ENCODE measurements at places on chromosomes 11 and 22. TPM values are rescaled to one million over a fixed set of nuclear protein-coding genes. Genes with fewer than 3 reads are reported as not detected.

GRCh38 chr22:44192098-44192815, 11.5 kb downstream of the PARVG start:
- DNase-seq, result no peak

- no peak for DNase-seq
These were observed 8.8 kb downstream of the POU2F3 start for GRCh38 chr11:120248551-120249278.

- DNase-seq, result no peak
These were observed 24.7 kb downstream of the PPME1 start for GRCh38 chr11:74195828-74196227.

GRCh38 chr11:13765886-13766285, 97.4 kb downstream of the FAR1 start:
- no peak for DNase-seq

- DNase-seq, result no peak
These were observed 216.4 kb downstream of the GRM5 start for GRCh38 chr11:88849368-88849767.

GRCh38 chr11:120510406-120511115, 987 bp upstream of the GRIK4 start:
- no peak for DNase-seq

DNA sequence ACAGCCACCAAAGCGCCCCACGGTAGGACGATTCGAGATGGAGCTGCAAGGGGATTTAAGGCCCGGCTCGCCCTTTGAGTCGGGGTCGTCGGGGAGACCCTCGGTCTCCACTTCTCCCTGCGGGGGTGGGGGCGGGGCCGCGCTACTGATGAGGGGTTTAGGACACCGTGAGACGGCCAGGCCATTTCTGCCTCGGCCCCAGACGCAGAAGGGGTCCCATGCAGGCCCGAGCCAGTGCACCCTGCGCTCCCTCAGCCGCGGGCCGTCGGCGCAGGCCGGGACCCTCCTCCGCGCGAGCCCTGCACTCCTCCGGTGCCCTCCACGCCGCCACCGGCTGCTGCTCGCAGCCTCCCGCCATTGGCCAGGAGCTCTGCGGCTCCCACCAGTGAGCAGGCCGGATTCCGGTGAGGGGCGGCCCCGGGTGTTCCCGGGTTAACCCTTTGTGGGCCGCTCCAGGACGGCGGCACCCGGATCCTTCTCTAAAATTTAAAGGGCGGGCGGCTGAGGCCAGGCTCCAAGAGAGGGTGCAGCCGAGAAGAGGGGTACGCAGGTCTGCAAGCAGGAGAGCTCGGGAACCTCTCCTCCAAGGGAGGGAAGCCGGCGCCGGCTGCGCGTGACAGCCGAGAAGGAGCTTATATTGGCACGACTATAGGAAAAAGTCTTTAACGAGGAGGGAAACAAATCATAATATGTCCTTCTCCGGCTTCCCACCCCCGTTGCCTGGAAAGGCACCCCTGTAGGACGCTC, 18.0 kb downstream of the CREB3L1 start:
- peak; percentile 87 for DNase-seq

DNA sequence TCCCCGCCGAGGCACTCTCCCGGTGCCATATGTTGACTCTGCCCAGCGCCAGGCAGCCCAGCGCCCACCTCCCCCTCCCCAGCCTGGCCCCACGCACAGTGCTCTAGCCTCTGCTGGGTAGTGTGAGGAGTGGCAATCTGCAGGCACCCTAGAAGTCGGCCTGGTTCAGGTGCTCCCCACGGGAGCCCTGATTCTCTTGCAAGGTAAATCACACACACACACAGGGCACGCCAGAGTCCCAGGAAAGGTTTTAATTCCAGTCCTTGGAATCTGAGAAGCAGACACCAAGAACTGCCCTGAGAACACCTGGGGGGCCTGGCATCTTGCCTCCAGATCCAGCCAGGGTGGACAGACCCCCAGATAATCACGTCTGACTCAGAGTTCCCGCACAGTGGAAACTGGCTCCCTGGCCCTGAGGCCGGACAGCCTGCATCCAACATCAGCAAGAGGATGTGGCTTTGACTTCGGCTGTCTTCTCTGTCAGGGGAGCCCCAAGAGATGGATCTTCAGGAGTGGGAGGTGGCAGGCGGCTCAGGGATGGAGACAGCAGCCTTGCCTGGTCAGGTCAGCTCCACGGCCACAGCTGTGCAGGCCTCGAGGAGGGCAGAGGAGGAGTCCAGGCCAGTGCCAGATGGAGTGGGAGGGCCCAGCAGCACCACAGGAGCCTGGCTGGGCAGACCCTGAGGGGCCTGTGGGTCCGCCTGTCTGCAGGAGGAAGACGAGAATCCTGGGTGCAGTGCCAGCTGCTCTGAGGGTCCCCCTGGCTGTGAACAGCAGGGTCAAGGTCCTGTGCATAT, 1.1 kb upstream of the RIN1 start:
- DNase-seq, result no peak

DNA sequence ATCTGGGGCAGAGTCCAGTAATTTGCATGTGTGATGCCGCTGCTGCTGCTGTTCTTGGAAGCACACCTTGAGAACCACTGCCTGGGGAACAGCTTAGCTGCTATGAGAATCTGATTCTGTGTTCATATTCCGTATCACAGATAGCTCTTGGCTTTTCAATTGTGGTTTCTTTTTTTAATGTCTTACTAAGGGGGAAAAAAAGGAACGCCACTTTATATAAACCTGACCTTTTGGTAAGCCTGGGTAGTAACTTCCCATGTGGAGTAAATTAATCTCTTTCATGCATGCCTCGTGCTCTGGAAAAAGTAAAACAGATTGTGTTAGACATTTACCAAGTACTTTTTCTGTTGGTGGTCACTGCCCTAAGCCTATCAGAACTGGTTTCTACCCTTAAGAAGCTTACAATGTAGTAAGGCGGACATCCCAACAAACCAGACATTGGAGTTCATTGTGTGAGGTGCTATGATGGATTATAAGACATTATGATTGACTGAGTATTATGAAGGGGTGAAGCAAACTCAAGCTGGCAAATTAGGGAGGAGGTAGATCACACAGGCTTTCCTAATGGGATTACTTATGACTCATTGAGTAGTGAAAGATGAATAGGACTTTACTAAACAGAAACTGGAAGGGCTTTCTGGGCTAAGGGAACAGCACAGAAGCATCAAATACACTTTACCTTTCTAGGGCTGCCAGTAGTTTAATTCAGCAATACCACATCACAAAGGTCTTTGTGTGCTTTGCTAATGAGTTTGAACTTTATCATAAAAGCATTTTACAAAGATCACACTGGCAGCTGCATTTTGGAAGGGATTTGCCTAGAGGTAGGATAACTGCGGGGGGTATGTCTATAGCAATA, 64.7 kb downstream of the MAML2 start:
- no peak for DNase-seq

DNA sequence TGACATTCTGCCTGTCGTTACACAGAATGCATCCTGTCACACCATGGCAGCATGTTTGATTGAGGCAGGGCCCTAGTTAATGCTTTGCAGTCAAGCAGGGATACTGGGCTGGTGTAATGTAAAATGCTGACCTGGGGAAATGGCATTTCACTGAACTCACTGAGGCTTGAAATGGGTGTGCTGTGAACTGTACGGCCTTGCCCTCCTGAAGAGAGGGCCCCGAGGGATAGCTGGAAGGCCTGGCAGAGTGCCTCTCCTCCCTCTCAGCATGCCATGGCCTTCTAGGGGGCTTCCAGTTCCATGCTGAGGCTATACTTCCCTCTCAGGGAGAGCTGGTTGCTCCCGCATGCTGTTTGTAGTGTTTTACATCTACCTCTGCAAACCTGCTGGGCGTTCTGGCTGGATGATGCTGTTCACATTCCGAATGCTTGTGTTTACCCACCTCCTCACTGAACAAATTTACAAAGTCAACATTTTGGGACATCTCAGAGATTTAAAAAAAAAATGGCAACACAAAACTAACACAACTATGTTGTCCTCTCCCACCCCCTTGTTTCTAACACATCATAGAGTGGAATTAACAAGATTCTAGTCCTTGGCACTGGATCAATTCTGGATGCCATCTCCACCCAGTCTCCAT, 416.7 kb upstream of the CADM1 start:
- DNase-seq, result no peak

- peak; percentile 52 for DNase-seq
These were observed 32.7 kb downstream of the FLI1 start for GRCh38 chr11:128726458-128727139.

DNA sequence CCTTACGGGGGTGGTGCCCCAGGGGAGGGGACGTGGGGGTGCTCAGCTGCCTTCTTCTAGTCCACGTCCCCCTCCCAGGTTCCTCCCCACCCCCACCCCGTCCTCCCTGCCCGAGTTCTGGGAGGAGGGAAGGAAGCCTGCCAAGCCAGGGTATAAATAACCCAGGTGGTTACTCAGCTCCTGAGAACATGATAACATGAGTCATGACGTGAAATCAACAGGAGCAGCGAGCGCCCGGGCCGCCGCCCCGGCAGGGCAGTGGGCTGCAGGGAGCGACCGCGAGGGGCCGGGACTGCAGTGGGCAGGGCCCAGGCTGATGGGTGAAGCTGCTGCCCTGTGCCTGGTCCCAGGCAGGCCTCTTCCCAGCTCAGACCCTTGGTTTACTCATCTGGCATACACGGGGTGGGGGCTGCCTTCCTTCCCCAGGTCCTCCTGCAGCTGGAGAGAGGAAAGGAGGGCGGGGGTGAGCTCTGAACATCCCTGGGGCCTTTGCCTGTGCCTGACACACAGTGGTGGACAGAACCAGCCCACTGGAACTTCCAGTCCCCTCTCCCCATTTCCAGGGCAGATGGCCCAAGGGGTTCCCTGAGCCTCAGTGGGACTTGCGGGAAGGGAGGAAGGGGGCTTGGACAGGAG, 8.8 kb upstream of the PDGFB start:
- peak; percentile 79 for DNase-seq

DNA sequence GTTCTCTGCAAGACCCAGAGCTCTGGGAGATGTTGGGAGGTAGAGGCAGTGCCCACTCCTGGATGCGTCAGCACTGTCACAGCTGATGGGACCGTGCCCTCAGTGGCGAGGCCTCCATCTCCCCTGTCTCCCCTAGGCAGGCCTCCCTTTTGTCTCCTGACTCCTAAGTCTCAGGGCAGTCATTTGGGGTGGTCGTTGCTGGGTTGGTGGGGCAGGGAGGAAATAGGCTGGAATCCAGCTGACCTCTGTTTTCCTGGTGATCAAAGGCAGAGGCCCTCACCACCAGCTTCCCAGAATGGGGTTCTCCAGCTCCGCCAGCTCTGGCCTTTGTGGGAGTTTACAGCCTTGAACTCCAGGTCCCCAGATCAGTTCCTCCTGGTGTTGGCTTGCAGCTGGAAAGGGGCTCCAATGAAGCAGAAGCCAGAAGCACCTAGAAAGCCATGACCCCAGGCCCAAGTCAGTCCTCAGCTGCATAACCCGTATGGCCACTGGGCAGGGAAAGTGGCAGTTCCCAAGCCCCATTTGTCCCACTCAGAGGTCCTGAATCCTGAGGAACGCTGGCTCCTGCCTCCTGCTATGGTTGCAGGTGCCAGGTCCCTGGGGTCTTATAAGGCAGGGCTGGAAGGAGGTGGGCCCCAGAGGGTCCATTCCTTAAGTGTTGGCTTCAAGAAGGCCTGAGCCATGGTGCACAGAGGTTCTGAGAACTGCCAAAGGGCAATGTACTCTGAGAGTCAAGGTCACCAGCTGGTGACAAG, 7.3 kb upstream of the FXYD2 start:
- DNase-seq, result peak; percentile 20

DNA sequence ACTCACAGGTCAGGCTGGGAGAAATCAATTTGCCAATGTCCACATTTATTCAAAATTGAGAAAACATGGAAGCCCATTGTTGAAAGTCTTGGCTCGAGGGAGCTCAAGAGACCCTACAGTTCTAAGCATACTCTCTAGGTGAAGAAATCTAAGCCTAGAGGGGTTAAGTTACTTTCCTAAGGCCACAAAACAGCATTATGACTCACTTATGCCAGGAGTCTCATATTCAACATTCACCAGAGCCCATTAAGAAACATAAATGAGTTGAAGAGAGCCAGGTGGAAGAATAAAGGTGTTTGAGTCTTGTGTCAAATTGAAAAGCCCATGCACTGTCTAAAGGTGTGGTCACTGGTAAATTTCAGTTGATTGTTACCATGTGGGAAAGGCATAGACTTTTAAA, 108.1 kb downstream of the INSC start:
- DNase-seq, result no peak

DNA sequence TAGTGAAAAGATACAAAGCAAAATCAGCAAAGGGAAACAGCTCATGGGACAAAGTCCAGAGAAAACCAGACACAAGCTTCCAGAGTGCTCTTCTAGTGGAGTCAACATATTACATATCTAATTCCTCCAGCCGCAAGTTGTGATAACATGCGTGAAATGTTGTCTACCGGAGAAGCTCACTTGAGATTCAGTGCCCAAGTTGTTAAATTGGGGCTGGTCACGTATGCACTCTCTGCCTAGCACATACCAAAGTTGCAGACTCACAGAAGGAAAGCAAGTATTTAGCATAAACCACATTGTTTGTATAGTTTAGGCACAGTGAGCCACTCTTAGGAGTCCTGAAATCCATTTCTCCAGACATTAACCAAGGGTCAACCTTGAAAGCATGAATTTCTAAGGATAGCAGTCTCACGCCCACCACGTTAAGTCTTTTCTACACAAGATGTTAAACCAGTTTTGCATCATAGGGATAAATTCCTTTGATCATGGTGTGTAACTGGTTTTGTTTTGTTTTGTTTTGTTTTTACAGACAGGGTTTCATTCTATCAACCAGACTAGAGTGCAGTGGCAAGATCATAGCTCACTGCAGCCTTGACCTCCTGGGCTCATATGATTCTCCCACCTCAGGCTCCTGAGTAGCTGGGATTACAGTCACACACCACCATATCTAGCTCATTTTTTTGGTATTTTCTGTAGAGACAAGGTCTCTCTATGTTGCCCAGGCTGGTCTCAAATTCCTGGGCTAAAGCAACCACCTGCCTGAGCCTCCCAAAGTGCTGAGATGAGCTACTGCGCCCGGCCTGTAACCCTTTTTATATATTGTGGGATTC, 39.5 kb upstream of the EP300 start:
- no peak for DNase-seq

- DNase-seq, result no peak
These were observed 27.8 kb downstream of the FCHSD2 start for GRCh38 chr11:73114110-73114834.

DNA sequence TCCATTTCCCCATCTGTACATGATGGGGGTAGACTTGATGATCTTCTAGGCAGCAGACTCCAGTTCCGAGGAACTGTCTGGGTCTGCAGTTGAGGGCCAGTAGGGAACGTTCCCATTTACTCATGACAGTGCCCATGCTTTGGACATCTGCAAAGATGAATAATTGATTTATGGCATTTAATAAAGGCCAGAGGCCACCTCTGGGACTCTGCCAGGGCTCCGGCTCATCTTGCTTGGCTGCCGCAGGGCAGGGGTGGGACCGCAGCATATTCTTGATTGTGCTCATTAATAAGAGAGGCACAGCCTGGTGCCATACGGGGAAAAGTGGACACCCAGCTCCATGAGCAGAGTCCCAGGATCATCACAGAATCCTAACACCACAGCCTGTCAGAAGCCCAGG, 28.1 kb upstream of the KLHL35 start:
- no peak for DNase-seq

GRCh38 chr11:79241205-79241851, 199.5 kb downstream of the TENM4 start:
- no peak for DNase-seq

Gene OR10D3
- not detected for polyA plus RNA-seq

Gene TSSK2
- 0.19 TPM for polyA plus RNA-seq

Gene TMEM151A
- polyA plus RNA-seq, result 0.08 TPM

Gene DDI1
- polyA plus RNA-seq, result not detected

Gene NUDT8
- 29.1 TPM for polyA plus RNA-seq

Gene MRPL17
- 56.8 TPM for polyA plus RNA-seq

Gene DDIAS
- polyA plus RNA-seq, result 0.08 TPM

Gene DDX25
- polyA plus RNA-seq, result not detected

Gene AMBRA1
- polyA plus RNA-seq, result 5.6 TPM

Gene LIMK2
- polyA plus RNA-seq, result 10.9 TPM

Gene SLC16A8
- 0.34 TPM for polyA plus RNA-seq

Gene IL10RA
- polyA plus RNA-seq, result 3.9 TPM

Gene OR52D1
- polyA plus RNA-seq, result not detected

Measured in heart left ventricle (tissue), 16 donors.